ENCODE measurements at places on chromosomes 2 and 18. TPM values are rescaled to one million over a fixed set of nuclear protein-coding genes. Genes with fewer than 3 reads are reported as not detected.

Gene MC4R
- not detected for total RNA-seq

Gene SPC25
- total RNA-seq = 1.1 TPM

Gene HOXD1
- total RNA-seq = not detected

Gene APOB
- not detected for total RNA-seq

Gene FBXO41
- 0.72 TPM for total RNA-seq

Gene SIX2
- total RNA-seq = 6.2 TPM

Gene ORC2
- 13.6 TPM for total RNA-seq

Gene PLA2R1
- 33.7 TPM for total RNA-seq

Gene LRATD1
- total RNA-seq = 0.07 TPM

Gene HAAO
- 0.85 TPM for total RNA-seq

Gene EMILIN1
- 283 TPM for total RNA-seq

Gene DNAH7
- total RNA-seq = 0.46 TPM

Gene COL4A4
- total RNA-seq = 7.7 TPM

Gene ST6GAL2
- total RNA-seq = 0.07 TPM

Gene SNORC
- 1.6 TPM for total RNA-seq

Gene NOSTRIN
- total RNA-seq = not detected

Gene SATB2
- total RNA-seq = 11.7 TPM

Data from smooth muscle cell of the pulmonary artery (primary cell).